ENCODE measurements at places on chromosomes 12 and 14. TPM values are rescaled to one million over a fixed set of nuclear protein-coding genes. Genes with fewer than 3 reads are reported as not detected.

The RAB3IP gene
- 24.7 TPM for total RNA-seq

The PZP gene
- not detected for total RNA-seq

The LRIG3 gene
- 0.27 TPM for total RNA-seq

The C3AR1 gene
- total RNA-seq: 5.8 TPM

The EIF2S1 gene
- 134 TPM for total RNA-seq

The RNU6-7 gene
- not detected for total RNA-seq

The SMOC1 gene
- not detected for total RNA-seq

The MIPOL1 gene
- total RNA-seq: 0.02 TPM

The IPO8 gene
- total RNA-seq: 48.5 TPM

The OTX2 gene
- total RNA-seq: not detected

The TPH2 gene
- total RNA-seq: not detected

The KCNH3 gene
- 0.71 TPM for total RNA-seq

The ENDOU gene
- not detected for total RNA-seq

The NKX2-8 gene
- total RNA-seq: not detected

The TAMALIN gene
- 3.9 TPM for total RNA-seq

The RNASE7 gene
- not detected for total RNA-seq

The HSPA2 gene
- 3.7 TPM for total RNA-seq

The AHNAK2 gene
- total RNA-seq: 0.07 TPM

The CLEC1B gene
- not detected for total RNA-seq

The EFS gene
- not detected for total RNA-seq

The GLT8D2 gene
- total RNA-seq: 0.24 TPM

All from T-helper 1 cell treated with Interleukin-12 subunit alpha and Interleukin-12 subunit beta and Interleukin-4 antibody, amounts not matched to agents 30 ng/mL and 1 ng/mL, for 36 hours (primary cell).